ENCODE measurements at places on chromosomes 1 and 21.
A peak's percentile ranks its signal among the peaks of the same experiment; 100 is the strongest.

DNA sequence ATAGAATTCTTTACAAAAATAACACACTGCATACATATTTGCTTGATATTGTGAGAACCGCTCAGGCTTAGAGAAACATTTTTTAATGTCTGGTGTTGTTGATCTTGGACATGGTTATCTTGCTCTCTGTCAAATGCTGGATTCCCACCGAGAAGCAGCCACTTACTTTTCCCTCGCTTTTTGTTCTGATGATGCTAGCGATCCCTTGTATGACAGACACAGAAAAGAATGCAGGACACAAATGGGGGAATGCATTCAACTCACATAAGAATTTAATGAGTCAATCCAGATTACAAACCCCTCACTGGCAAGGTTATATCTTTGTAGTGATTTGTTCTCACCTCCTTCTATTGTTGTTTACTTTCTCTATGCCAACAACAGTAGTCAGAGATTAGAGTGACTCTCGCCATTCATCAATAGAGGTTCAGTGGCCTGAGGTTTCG, 76.8 kb upstream of the AKT3 start:
- DNase-seq, result no peak

DNA sequence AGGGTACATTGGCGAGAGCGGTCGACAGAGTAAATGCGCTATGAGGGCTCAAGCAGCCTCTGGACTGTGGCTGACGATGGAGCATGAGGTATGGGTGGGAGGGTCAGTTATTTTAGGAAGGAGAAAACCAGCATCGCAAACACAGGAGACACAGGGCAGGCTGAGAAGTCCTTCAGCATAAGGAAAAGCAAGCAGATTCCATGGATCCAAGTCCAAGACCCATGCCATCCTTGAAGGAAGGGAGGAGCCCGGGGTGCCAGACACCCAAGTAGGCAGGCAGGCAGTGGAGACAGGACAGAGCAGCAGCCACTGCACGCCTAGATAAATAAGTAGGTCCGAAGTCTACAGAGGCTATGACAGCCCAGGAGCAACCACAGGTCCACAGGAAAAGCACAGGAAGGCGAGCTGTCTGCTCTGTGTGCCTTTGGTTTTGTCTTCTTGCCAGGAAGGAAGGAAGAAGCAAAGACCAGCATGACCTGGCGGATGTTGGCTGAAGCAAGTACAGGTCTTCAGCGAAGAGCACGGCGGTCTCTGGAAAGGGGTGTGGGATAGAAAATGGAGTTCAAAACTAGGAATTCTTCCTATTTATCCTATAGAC, 76.4 kb upstream of the SLC45A1 start:
- DNase-seq, result no peak

DNA sequence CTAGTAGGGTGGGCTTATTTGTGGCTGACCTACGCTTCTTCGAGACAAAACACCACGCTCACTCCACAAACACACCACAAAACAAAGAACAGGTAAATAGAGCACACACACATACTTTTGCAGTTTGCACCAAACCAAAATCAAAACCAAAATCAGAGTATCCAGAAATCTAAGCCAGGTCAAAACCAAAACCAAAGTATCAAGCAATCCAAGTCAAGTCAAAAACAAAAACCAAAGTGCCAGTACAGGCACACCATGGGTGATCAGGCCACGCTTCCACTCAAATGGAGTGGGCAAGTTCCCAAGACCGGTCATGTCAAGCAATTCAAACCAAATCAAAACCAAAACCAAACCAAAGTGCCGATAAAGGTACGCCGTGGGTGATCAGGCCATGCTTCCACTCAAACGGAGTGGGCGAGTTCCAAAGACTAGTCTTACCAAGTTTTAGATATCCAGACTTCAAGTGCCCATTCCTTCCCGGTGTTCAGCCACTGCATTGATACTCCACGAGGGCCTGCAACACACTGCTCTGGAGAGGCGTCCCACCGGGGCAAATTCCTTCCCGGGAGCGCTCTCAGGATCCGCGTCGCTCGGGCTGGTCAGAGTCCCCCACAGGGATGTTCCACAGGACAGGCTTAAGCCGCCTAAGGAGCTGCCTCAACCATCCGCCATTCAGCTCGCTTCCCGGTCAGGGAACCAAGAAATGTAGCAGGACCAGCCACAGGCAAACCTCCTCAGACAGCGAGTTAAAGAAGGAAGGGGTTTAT, 169.1 kb downstream of the CDC7 start:
- no peak for DNase-seq

- no peak for DNase-seq
Observed at GRCh38 chr1:172224871-172225270, 195.6 kb upstream of the C1orf105 start.

- no peak for DNase-seq
Observed at GRCh38 chr1:238419209-238419608, 528.5 kb upstream of the ZP4 start.

- DNase-seq, result no peak
Observed at GRCh38 chr1:205528446-205528886, 24.0 kb downstream of the CDK18 start.

DNA sequence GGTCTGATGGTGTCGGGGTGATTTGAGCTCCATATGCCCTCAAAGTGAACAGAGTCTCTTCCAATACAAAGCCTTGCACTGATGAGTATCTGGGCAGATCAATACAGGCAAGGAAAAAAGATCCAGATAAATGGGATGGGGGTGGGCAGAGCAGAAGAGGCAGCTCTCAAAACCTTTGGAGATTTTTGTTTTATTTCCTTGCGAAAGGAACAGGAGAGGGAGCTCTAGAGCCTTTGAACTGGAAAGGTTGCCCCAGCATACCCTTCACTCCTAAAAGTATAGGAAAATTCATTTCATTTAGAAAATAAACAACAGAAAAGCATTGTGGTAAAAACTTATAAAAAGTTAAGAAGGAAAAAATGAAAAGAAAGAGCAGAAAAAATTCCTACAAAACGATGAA, 31.4 kb upstream of the OLIG2 start:
- DNase-seq, result peak; percentile 3

GRCh38 chr1:23419180-23419579, 5.4 kb downstream of the TCEA3 start:
- no peak for DNase-seq

DNA sequence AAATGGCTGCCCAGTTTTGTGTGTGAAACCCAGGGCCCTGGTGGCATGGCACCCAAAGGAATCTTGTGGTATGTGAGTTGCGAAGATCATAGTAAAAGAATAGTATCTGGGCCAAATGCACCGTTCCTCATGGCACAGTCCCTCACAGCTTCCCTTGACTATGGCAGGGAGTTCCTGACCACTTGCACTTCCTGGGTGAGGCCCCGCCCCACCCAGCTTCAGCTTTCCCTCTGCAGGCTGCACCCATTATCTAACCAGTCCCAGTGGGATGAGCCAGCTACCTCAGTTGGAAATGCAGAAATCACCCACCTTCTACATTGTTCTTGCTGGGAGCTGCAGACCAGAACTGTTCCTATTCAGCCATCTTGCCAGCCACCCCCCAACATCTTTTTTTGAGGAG, 63.0 kb downstream of the SLC5A9 start:
- no peak for DNase-seq

GRCh38 chr1:58592522-58593134, 15.6 kb upstream of the TACSTD2 start:
- DNase-seq, result no peak

GRCh38 chr1:236507022-236507700, 16.6 kb upstream of the LGALS8 start:
- no peak for DNase-seq

GRCh38 chr1:196887515-196888239, at the start of gene CFHR4:
TSS of gene CFHR4 (plus strand) at chr1:196888052. CDS start at chr1:196888151, 99 bp downstream.
- DNase-seq, result no peak

GRCh38 chr1:213330281-213330680, 279.2 kb downstream of the RPS6KC1 start:
- no peak for DNase-seq

GRCh38 chr1:214505134-214505533, 46.3 kb downstream of the PTPN14 start:
- no peak for DNase-seq

- no peak for DNase-seq
Observed at GRCh38 chr21:44084496-44085241, 22.5 kb upstream of the PWP2 start.

DNA sequence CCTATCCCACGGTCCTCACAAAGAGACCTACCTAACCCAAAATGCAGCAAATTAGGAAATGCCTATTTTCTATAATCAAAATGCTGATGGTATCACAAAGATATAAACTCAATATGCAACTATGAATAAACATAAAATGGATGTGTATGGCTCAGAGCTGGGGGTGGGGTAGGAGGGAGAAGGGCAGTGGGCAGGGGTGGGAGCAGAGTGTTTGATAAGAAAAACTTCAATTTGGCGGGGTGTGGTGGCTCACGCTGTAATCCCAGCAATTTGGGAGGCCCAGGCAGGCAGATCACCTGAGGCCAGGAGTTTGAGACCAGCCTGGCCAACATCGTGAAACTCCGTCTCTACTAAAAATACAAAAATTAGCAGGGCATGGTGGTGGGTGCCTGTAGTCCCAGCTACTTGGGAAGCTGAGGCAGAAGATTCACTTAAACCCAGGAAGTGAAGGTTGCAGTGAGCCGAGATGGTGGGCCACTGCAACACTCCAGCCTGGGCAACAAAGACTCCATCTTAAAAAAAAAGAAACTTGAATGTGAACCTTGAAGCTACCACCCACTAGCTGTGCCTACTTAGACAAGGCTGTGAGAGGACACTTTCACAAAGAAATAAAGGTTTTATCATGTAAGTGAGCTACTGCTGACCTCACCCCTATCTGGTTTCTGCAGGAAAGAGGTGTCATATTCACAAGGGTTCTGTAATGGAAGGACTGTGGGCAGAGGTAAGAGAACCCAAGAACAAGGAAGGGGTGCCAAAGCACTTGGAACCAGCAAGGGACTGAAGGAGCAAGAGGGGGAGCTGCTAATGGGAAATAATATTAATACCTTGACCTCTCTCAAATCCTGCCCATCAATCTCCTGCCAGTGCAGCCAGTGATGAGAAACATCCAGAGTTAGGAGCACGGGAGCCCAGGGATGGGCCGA, 53.0 kb downstream of the HLCS start:
- DNase-seq, result no peak

DNA sequence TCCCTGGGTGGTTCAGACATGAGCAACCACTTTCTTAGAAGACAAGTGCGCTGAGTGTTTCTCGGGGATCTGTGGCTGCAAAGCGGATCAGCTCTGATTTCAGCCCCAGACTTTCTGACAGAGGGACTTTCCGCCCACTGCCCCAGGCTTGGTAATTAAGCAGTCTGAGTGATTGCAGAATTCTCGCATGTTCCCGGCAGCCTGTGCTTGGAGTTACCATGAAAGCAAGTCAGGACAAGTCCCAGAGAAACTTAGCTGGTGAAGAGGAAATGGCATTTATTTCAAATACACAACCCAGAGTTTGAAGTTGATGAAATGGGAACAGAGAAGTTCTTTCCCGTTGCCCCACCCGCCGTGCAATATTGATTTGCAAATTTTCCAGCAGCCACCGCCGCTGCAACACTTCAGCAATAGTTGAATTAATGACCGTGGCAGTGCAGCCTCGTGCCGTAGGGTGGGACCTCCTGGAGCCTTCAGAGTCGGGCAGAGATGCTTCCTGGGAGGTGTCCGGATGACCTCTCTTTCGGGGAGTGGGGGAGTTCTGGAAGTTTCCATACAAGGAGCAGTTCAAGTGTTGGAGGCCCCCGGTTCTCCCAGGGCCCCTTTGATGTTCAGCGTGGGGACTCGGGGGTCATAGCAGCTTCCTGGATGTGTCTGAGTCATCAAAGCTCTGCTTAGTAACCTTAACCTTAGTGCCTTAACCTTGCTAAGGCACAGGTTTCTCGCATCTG, 134.7 kb downstream of the KAZN start:
- no peak for DNase-seq

DNA sequence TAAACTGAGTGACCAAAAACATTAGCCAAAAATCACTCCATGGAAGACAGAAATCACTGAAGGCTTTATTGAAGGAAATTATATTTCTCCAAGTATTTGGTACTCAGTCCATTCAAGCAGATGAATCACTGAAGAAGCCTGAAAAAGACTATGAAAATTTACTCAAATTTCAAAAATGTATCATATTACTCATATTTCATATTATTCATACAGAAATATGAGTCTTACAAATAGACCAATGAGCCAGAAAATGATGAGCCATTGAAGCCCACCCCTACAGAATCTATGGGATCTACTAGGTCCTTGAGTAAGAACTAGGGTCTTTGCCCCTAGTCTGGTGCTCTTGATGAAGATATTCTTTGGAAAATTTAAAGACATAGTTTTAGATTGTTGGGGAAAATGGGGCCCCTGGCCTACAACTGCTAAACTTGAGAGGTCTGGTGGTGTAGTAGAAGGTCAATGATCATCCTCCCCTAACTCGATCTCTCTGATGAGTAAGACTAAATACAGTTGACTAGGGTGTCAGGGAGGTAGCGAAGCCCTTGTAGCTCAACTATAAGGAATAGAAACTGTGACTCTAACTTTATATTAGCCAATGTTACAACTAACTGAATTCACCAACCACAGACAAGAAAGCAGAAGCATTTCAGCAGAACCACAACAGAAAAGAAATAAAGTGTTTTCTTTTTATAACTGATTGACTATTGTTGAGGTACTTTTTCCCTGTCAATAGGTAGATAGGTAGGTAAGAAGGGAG, 81.0 kb downstream of the NOTCH2 start:
- no peak for DNase-seq

DNA sequence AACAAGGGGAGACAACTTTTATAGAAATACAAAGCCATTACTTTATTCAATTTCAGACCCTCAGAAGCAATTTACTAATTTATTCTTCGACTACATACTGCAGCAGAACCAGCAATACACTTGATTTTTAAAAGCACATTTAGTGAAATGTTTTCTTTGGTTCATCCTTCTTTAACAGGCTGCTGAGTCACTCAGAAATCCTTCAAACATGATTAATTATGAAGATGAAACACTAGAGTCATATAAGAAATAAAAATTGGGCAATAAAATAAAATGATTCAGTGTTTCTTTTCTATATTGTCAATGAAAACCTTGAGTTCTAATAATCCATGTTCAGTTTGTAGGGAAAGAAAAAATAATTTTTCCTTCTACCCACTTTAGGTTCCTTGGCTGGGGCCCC, 47.0 kb downstream of the CHML start:
- DNase-seq, result no peak

DNA sequence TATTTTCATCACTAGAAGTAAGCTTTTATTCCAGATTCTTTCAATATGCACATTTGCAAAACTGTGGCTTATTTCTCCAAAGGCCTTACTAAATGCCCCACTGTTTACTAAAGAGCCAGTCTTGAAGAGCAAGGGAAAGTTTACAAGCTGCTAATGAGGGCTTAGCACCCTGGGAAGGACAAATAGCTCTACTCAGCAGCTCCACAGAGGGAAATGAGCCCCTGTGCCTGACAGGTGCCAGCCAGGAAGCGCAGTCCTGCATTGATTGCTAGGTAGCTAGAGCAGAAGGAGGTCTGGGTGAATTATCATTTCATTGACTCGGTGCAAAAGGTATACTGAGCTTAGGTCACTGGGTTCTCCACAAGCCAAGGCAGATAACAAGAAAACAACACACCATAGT, 307.0 kb downstream of the SETD4 start:
- no peak for DNase-seq

DNA sequence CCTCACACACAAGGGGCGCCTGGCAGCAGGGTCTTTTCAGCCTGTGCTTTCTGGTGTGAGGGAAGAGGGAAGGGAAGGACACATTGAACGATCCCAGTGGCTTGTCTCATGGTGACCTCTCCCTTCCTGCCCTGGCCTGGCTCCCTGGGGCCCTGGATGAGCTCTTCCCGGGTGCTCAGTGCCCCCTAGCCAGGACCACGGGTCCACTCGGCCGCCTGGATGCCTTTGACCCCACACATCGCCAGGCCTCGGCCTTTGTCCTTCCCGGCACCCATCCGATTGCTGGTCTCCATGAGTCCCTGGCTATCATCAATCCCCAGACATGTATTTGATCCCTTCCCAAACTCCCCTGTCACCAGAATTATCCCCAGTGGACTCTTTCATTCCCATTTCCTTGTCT, 6.0 kb upstream of the TFF3 start:
- no peak for DNase-seq
